ENCODE measurements at places on chromosomes 3 and 15.
A peak's percentile ranks its signal among the peaks of the same experiment; 100 is the strongest.

- DNase-seq: no peak
Measured at GRCh38 chr15:79862191-79862590, 34.6 kb downstream of the MTHFS start.

DNA sequence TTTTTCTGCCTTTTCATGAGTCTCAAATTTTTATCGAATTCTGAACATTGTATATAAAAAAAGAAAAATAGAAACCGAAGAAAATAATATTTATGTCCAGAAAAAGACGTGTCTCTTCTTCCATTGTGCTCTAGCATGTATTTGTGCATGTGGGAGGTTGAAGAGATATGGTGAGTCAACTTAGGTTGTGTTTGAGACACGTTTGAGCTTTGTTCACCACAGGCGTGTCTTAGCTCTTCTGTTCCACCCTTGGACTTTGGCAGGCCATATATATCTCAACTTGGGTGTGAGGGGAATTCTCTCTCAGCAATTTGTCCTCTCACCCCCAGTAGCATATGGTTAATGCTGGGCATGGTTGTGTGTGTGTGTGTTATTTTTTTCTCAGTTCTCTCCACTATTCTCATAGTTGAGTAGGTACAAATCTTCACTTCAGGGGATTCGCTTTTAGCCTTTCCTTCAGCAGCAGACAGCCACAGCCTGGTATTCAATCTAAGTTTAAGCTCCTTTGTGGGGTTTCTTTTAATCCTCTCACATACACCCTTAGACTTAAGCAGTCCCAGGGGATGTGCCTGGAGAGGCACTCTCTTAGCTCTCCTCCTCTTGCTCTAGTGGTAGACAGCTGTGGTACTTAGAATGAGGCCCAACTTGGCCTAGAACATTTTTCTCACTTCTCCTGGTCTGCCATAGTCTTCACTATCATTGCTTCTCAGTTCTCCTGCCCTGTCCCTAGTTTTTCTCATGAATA is 286.5 kb upstream of the RBMS3 start:
- no peak for DNase-seq

- no peak for DNase-seq
Measured at GRCh38 chr3:121072133-121072532, 164.1 kb downstream of the STXBP5L start.

- no peak for DNase-seq
Measured at GRCh38 chr3:189353318-189353965, 181.7 kb downstream of the TPRG1 start.

DNA sequence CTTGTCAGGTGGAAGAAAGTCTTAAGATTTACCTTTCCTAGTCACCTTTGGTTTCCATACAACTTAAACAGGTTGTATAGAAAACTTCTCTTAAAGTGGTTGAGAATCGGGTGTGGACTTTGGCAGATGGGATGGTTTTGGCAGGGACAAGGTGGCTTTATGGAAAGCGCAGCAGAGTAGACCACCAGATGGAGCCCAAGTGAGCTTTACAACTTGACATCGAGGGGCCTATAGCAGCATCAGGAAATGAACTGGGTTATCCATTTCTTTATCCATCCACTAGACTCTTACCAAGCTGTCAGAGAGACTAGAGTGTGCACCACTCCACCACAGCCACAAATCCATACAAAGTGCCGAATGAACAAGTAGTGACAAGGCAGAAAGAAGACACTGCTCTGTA is 85.3 kb upstream of the MBNL1 start:
- DNase-seq: peak; percentile 8

DNA sequence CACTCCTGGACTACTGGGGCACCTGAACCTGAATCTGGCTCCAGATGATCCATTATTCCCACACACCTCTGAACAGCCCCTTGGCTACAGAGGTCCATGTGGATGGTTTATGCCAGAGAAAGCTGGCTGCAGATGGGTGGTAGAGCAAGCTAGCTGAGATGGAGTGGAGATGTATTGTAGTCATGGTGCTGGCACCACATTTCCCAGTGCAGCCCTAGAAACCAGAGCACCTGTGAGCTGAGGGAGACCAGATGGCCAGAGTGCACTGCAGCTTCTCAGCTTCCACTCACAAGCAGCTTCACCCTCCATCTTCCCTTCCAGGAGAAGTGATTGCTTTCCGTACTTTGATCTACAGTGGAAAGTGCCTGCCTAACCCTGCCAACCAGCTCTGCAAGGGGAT is 29.9 kb downstream of the RBP1 start:
- DNase-seq: no peak

- no peak for DNase-seq
Measured at GRCh38 chr15:31285772-31286261, 40.8 kb upstream of the KLF13 start.

GRCh38 chr3:105030211-105030610 is 336.5 kb upstream of the ALCAM start:
- DNase-seq: no peak

GRCh38 chr3:33314993-33315392 is 37.8 kb downstream of the FBXL2 start:
- DNase-seq: no peak

- no peak for DNase-seq
Measured at GRCh38 chr15:36814105-36814504, 234.7 kb downstream of the CDIN1 start.

GRCh38 chr3:12622335-12622734 is 41.6 kb downstream of the RAF1 start:
- no peak for DNase-seq

GRCh38 chr3:142981108-142981507 is 17.6 kb upstream of the PAQR9 start:
- no peak for DNase-seq

DNA sequence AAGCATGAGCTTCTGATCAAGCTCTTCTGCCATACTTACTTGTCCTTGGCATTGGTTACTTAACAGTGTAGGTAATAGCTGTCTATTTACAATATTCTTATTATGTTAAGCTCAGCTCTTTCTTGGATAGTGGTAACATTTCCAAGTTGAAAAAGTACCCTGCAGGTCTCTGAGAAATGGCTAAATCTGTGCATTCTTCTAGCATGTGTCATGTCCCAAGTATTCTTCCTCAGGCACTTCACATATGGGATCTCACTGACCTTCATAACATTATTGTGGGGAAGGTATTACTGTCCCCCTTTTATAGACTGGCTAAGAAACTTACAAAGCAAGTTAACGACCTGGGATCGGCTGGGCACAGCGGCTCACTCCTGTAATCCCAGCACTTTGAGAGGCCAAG is 236.1 kb downstream of the RORA start:
- DNase-seq: no peak

GRCh38 chr3:88141458-88142083 is 8.2 kb upstream of the C3orf38 start:
- DNase-seq: no peak

DNA sequence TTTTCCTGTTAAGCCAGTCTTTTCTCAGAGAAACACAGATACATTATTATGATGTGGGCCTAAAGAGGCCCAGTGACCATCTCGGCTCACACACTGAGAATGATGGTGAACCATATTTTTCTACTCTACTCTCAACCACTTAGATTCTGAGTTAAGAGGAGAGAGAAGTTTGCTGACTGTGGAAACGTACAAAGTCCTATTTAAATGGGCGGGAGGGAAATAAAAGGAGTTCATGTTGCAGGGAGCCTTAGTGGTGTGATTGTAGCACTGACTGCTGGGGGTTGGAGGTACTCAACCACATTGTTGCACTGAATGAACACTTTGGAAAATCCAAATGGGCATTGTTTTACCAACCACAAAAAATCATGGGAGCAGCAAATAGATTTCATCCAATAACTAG is 51.0 kb downstream of the ATP8B4 start:
- no peak for DNase-seq

DNA sequence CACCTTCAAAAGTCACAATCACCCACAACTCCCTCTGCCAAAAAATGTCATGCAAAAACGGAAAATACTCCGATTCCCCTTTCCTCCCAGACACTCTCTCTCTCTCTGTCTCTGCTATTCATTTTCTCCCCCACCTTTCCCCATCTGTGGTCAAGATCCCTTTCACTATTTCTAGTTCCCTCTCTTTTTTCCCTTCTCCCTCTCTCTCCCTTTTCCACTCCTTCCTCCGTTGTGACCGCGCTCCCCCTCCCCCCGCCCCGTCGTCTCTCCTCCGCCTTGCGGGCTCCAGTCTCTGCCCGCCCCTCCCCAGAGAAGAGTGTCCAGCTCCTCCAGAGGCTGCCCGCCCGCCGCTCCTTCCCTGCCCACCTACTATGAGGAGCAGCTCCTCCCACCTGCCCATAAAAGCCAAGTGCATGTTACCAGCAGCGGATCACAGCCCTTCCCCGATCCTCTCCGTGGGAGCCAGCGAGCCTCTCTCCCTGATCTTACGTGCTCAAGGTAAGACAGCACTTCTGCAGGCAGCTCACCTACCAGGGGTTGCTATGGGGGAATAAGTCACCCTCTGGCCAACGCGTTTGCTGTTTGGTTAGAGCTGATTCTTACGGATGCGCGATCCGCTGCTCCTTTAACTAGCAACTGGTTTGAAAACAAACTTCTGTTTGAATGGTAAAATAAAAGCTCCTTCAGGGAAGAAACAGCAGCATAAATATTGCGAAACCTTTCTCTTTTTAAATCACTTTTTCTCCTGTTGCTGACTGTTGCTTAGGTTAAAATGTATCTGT is at the start of gene COL8A1:
COL8A1 (plus strand) TSS at position 428 of the 782 bp plus-strand sequence. CDS start 152,089 bp downstream, outside the sequence.
- no peak for DNase-seq

- DNase-seq: no peak
Measured at GRCh38 chr3:69370156-69370883, 15.6 kb downstream of the FRMD4B start.

- DNase-seq: no peak
Measured at GRCh38 chr3:66181764-66182163, 39.0 kb upstream of the SLC25A26 start.

- no peak for DNase-seq
Measured at GRCh38 chr3:145678401-145678800, 482.6 kb downstream of the PLOD2 start.

- no peak for DNase-seq
Measured at GRCh38 chr15:66565141-66565641, 607 bp downstream of the LCTL start.

- no peak for DNase-seq
Measured at GRCh38 chr15:61935493-61935892, 124.8 kb downstream of the VPS13C start.

DNA sequence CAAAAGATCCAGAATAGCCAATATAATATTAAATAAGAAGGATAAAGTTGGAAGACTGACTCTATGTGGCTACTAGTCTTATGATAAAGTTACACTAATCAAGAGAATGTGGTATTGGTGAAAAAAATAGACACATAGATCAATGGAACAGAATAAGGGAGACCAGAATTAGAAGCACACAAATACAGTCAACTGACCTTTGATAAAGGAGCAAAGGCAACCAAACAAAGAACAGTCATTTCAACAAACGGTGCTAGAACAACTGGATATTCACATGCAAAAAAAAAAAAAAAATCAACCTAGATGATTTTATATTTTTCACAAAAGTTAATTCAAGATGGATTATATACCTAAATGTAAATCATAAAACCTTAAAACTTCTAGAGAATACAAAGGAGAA is 146.4 kb downstream of the ISL2 start:
- DNase-seq: no peak

DNA sequence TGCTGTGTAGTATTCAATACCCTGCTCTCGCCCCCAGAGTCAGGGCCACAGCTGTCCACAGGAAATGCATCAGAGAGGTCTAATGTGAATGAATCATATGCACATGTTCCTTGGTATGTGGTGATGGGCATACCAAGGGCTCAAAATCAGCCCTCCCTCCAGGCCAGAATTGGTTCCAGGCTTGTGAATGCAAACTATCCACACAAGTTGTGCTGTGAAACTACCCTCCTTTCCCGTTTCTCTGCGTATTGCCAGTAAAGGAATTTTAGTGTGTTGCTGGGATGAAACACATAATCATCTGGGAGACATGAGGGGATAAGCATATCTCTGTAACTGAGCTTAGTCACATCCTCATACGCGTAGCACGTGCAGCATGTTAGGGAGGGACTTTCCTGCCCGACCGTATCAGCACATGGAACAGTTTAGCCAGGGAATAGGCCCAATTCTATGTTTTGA is 9.2 kb upstream of the MME start:
- DNase-seq: no peak

DNA sequence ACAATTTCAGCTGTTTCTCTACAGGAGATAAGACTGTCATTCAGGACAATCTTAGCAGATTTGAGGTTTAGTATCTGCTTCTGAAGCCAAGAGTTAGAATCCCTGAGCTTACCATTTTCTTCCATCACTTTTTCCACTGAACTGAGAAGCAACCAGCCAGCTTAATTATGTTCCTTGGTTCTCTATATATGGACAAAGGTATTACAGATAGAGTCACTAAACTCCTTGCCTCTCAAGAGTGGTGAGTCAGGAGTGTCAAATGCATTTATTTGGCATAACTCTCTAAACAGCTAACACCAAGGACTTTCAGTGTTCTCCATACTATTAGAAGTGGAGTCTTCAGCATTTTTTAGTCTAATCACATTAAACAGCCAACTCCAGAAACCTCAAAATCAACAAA is 239.3 kb downstream of the ALCAM start:
- DNase-seq: no peak

DNA sequence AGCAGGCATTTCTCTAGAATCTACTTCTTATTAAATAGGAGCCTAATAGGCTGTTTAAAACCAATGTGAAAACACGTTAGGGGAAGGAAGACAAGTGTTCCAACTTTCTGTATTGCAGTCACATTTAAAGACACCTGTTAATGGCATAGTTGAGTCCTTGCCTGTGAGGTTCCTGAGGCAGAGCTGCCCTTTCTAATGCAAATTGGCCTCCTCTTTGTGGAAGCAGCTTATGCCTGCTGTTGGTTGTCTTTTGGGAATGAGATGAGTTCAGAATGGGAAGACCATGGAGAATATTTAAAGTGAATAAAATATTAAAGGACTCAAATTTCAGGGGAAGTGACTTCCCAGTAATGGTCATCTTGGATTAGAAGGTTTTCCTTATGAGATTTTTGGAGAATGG is 51.2 kb downstream of the NEK11 start:
- DNase-seq: no peak

- no peak for DNase-seq
Measured at GRCh38 chr3:57283334-57283733, 9.2 kb downstream of the ASB14 start.

- no peak for DNase-seq
Measured at GRCh38 chr3:24190256-24190655, 245.2 kb downstream of the NR1D2 start.

DNA sequence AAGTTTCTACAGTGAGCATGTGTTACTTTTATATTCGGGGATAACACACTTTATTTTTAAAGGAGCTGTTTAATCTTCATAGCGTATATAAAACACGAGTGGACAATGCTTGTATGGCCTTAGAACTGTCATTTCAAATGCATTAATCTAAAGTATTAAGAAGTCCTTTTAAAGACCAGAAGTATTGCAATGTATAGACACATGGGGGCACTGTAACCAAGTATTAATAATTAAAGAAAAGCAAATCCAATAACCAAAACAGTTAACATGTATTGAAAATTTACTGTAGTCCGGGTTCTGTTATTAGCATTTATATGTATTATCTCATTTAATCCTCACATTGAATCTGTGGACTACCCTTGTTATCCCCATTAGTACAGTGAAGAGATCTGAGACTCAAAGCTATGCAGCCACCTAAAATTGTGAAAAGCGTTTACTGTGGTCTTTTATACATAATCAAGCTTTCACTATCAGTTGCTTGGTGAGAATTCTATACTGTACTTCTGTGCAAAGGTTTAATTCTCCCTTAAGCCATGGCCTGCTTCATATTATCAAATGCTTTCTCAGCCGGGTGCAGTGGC is 10.1 kb downstream of the ARL14 start:
- DNase-seq: no peak

GRCh38 chr15:40984964-40985363 is 31.7 kb downstream of the CHAC1 start:
- DNase-seq: no peak

GRCh38 chr3:59688636-59689035 is 638.8 kb upstream of the CFAP20DC start:
- no peak for DNase-seq

GRCh38 chr15:58932710-58933280 is 684 bp downstream of the SLTM start:
- DNase-seq: no peak
